ENCODE measurements at places on chromosomes 4 and X.

- peak; percentile 61 for DNase-seq
Measured at GRCh38 chrX:48573690-48574269, 504 bp upstream of the RBM3 start.

DNA sequence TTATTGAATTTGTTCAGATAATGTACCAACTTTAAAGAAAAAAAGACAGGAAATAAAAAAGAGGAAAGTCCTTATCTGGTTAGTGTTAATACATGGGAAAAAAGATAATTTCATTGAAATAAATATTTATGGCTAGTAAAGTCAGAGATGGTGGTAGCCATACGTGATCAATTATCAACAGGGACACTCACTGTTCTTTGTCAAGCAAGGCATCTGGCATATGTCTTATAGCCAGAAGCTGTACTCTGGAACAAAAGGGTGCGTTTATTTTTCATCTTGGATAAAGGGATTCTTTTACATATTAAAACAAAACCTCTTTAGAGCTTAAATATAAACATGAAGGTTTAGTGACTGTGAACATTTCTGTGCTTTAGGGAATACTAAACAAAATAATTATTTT is 26.7 kb downstream of the HDX start:
- DNase-seq, result no peak

DNA sequence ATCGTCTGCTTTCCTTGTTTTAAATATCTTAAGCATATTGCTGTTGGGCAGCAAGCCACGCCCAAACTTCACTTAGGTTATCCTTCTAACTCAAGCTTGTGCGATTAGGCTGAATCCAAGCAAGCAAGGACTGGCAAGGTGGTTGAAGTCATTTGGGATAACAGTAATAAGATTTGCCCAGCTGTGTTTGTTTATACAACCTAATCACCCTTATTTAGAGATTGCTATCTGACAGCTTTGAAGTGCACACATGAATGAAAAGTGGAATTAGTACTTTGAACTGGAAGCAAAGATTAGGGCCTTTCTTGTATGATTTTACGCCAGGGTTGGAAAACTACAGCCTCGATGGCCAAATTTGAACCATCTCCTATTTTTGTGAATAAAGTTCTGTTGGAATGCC is 182.1 kb downstream of the ASB9 start:
- no peak for DNase-seq

- no peak for DNase-seq
Measured at GRCh38 chrX:40736170-40736505, 796 bp upstream of the MED14 start.

- DNase-seq, result no peak
Measured at GRCh38 chr4:3517731-3518510, 14.3 kb downstream of the LRPAP1 start.

DNA sequence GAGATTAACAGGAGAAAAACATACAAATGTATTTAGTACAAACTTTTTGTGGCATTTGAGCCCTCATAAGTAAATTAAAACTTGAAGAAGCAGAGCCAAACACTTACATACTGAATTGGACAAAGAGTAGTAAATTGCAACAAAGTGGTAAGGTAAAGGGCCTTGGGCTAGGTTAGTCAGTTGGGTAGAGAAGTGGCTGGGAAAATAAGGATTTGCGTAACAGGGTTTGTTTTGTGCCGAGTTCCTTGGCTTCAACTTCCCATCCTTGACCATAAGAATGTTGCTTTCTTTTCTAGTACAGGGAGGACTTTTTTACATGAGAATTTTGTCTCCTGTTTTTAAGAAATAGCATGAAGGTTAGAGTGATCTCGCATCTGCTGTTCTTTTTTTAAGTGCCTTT is 33.3 kb upstream of the DSPP start:
- no peak for DNase-seq
